Left kidney (tissue), 8 donors: ENCODE measurements at places on chromosomes 16 and 17. TPM values are rescaled to one million over a fixed set of nuclear protein-coding genes. Genes with fewer than 3 reads are reported as not detected.

Gene CA4
- polyA plus RNA-seq, result 52.4 TPM

Gene RPRML
- not detected for polyA plus RNA-seq

- no peak for DNase-seq
Observed at GRCh38 chr16:1093284-1094123, 2.5 kb downstream of the C1QTNF8 start.

DNA sequence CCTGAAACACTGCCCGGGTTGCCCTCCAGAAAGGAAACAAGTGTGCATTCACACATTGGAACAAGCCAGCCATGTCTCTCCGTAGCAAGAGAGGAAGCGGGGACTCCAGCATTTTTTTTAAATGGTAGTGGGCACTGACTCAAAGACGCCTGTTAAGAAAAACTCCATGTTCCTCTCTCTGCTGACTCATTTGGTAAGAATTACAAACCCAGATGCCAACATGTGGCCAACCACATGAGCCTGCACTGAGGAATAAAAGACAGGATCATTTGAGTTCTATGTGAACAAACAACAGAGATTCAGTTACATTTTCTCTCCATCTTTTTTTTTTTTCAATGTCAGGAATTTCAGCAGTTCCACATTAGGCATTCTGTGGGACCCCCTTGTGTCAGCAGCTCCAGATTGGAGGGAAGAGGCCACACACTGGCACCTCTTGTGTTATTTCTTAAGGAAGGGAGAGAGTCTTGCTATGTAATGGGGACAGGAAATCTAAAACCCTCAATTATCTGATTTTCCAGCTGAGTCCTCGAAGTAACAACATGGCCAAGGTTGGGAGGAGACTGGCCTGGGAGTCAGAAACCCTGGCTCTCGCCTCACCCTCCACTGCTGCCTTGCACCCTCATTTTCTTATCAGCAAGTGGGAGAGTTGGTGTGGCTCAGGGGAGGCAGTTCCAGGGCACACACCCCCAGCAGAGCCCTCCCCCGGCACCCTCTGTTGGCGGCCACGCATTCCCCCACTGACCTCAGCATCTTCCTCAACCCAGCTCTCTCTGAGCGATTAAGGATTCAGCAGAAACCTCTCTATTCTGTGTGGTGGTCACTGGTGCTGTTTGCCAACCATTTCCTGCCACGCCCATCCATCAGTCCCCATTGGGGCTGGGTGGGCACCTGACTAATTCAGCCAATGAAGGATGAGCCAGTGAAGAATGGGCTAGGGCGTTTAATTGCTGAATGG is 173.0 kb downstream of the FOXL1 start:
- DNase-seq, result no peak

DNA sequence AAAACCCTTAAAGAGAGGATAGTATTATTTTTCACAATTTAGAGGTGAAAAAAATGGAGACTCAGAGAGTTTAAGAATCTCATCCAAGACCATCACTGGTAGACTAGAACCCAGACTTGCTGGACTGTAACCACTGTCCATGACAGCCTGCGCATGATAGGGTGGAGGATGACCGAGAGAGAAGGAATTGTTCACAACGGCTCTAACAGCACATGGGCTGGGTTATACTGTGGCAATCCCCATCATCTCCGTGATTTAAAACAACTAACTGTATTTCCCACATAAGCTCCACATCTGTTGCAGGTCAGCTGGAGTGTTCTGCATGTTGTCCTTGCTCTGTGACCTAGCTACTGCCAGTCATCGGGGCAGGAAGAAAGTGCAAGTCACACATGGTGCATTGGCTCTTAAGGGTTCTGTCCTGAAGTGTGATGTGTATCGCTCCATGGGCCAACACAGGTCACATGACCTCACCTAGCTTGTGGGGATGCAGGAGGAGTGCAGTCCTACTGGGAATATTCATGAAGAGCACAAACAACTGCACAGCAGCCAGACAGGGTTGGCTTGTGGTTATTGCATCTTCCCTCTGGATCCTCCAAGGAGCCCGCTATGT is 131.2 kb upstream of the MPHOSPH6 start:
- DNase-seq, result no peak

- no peak for DNase-seq
Observed at GRCh38 chr17:73126716-73127473, 34.4 kb upstream of the SLC39A11 start.

DNA sequence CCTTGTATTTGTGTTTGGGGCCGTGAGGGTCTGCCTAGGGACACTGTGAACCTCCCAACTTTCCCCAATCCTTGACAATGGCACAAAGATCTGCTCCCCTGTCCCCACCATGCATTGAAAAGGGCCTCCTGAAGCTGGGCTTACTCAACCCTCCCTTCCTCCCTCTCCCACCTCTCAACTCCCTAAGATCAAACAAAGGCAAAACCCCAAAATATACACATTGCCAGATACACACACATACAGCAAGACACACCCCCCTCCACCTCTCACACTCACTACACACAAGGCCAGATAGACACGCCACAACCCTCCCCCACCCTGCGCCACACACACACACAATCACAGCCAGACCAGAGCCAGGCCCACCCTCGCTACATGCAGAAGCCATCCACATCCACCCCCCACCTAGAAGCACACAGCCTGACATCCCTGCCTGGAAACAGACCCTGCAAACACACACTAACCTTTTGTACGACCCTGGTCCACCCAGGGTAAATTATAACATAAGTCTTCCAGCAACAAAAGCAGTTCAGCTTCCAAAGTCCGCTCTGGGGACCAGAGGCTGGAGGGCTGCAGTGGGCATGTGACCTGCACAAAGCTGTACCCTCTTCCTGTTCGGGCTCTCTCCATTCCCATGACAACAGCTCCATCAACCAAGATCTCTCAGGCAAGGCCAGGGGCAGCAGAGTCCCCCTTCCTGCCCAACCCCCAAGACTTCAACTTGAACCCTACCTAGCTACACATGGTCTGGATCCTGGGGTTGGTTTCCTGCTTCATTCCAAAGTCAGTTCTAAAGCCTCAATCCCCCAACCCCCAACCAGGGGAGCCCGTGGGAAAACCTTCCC is 1.9 kb downstream of the PCGF2 start:
- no peak for DNase-seq

GRCh38 chr16:11835309-11835708 is 16.0 kb downstream of the RSL1D1 start:
- no peak for DNase-seq

DNA sequence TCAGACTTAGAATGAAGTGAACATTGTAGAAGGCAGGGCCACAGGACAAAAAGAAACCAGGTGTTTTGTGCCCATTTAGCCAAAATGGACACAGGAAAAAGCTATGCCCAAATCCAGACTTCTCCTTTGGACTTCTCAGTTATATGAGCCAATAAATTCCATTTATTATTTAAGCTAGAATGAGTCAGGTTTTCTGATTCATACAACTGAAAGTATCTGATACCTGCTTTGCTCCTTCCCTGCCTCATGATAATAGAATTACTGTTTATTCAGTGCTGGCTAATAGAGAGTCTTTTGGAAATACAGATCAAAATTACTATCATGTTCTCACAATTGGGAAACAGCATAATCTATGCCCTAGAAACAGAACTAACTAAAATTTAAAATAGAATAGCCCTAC is 8.7 kb upstream of the CPD start:
- no peak for DNase-seq
